ENCODE measurements at places on chromosomes 3 and 15. TPM values are rescaled to one million over a fixed set of nuclear protein-coding genes. Genes with fewer than 3 reads are reported as not detected.

Gene UBR1
- 8.6 TPM for polyA plus RNA-seq

DNA sequence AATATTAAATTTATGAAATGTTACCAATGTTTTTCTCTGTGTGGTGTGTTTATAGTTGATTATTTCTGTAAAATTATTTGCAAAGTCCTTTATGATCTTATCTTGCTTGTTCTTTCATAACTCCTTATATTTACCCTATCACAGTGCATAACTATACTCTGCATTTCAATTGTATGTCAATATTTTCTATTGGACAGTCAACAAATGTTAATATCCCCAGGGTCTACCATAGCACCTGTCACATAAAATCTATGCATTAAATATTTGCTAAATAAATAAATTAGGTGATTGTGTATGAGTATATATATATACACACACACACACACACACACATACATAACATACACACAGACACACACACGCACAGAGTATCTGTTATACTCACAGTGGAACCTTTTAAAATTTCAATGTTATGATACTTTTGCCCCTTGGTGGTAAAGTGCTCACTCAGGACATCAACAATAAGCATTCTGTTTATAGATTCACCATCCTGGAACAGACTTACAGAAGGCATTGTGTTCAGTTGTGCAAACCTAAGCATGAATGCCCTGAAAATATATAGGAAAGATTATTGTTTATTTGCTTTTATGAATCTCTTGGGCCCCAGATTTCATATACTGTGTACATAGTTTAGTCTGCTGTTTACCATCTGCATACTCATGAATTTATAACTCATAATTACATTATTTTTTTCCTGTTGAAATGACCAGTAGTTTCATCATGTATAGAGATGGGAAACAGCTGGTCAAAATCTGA, 443.7 kb downstream of the EPHA6 start:
- peak; percentile 31 for DNase-seq

GRCh38 chr3:85535517-85535916, 576.7 kb downstream of the CADM2 start:
- DNase-seq: no peak

- DNase-seq: peak; percentile 50
Measured at GRCh38 chr3:69997631-69998307, 1.8 kb upstream of the SAMMSON start.
